Esophagus mucosa (tissue), 1 donor: ENCODE measurements at places on chromosomes 6 and 20.

GRCh38 chr20:3452690-3453089, 18.1 kb upstream of the ATRN start:
- no peak for ATAC-seq

- peak; percentile 86 for ATAC-seq
Measured at GRCh38 chr20:59518881-59519706, 85.2 kb upstream of the PHACTR3 start.

DNA sequence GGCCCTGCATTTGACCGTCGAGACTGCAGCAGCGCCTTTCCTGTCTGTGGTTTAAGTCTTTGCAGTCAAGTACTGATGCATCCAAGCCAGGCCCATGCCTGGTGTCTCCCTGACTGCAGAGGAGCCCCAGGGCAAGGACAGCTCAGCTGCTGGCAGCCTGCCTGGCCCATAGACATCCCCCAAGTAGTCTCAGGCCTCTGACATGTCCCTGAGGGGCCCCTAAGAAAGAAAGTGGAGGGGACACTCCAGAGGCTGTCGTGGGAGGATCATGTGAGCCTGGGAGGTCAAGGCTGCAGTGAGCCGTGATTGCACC, 18.0 kb downstream of the HRH3 start:
- peak; percentile 16 for ATAC-seq

GRCh38 chr6:119676961-119677360, 327.4 kb upstream of the MAN1A1 start:
- ATAC-seq: no peak

GRCh38 chr6:106460481-106460880, 100.0 kb downstream of the CRYBG1 start:
- ATAC-seq: no peak

DNA sequence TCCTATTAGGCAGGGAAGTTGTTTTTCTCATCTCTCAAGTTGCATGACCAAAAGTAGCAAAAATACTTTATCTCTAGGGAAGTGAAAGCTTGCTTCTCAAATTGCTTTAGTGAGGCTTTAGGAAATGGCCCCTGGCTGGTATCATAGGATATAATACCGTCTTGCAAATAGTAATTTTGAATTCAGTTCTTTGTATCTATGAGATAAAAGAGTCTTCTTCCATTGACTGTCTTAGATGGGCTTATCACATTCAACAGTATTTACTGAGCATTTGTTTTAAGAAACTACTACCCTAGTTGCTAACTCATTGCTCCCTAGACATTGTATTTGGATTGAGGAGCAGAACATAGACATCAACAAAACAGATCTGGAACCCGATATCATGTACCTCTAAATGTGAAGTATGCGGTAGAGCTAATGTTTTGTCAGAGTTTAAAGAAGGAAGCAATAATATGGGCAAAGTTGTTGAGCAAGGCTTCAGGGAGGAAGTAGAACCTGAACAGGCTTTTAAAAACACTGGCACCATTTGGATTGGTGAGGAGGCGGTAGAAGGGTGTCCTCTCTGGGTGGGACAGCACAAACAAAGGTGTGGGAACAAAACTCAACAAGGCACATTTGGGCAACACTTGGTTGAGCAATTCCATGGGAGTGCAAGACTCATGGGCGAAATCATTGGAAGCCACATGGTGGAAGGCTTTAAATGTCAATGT, 101.5 kb downstream of the SGK1 start:
- ATAC-seq: peak; percentile 96
